ENCODE measurements at places on chromosomes 12 and 14.

DNA sequence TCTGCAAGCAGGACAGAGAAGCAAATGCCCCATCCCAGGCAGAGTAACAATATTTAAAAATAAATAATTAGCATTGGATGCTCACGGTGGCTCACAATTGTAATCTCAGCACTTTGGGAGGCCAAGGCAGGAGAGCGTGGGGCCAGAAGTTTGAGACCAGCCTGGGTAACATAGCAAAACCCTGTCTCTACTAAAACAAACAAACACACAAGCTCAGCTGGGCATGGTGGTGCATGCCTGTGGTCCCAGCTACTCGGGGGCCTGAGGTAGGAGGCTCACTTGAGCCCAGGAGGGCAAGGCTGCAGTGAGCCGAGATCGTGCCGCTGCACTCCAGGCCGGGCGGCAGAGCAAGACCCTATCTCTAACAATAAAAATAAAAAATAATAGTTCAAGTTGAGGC, 74.7 kb upstream of the NCOR2 start:
- no peak for DNase-seq

- no peak for DNase-seq
Measured at GRCh38 chr12:131634037-131634436, 76.9 kb upstream of the SFSWAP start.

- no peak for DNase-seq
Measured at GRCh38 chr12:8956772-8957171, 7.3 kb upstream of the M6PR start.

DNA sequence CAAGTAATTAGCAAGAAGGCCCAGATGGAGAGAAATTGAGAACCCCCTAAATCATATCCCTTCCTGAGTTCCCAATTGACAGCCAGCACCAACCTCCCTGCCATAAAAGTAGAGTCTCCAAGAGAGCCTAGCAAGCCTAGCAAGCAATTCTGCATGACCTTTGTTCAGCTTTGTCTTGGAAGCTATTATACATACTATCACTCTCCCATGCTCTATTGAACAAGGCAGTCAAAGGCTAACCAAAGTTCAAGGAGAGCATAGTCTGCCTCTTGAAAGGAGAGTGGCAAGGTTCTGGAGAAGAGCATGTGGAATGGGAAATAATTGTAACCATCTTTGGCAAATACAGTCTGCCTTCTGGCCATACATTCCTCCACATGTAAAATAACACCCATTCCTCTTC, 7.8 kb downstream of the ACOT4 start:
- DNase-seq, result no peak

GRCh38 chr14:29709490-29709889, 218.2 kb downstream of the PRKD1 start:
- no peak for DNase-seq

DNA sequence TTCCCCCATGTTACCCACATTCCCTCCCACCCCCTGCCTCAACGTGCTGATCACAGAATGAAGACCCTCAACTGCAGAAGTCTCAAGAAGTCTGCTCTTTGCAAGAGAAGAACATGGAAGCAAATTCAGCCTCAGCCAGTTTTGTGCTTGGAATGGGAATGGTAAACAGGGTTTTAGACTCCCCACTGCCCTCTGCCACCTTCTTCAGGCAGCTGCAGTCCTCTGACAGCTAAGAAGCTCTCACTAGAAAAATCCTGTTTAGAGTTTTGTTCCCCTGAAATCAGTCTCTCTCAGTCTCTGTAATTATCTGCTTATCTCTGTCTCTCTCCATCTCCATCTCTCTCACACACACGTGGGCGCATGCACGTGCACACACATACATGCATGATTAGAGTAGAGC, 85.4 kb downstream of the CRACR2A start:
- DNase-seq, result no peak

DNA sequence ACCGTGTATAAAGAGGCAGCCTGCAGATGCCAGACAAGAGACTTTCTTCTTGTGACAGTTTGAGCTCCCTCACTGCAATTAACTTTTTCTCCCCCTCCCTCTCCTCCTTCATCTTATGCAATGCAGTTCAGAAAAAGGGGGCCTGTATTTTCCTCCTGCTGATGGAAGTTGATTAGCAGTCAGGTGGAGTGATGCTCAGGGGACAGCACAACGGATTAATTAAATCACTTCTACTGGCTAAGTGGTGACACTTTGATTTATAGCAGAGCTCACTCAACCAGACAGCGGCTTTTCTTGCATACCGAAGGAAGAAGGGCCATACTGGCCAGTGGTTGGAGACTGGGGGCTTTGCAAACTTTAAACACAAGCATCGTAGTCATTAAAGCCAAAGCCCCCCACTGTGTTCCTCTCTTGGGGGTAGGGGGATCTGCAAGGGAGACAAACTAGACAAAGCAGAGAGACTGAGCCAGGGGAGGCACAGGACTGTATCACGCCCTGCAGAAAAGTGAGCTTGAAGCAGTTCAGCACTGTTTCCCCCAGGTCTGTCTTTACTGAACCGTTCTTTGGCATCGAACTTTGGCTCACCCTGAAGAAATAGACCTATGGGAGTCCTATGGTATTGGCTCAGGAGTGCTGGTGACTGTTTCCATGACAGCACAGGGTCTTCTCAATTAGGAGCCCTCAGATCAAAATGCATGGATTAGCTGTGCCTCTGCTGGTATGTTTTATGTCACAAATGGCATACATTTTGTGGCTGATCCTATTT, 47.7 kb downstream of the SPRING1 start:
- DNase-seq, result no peak

DNA sequence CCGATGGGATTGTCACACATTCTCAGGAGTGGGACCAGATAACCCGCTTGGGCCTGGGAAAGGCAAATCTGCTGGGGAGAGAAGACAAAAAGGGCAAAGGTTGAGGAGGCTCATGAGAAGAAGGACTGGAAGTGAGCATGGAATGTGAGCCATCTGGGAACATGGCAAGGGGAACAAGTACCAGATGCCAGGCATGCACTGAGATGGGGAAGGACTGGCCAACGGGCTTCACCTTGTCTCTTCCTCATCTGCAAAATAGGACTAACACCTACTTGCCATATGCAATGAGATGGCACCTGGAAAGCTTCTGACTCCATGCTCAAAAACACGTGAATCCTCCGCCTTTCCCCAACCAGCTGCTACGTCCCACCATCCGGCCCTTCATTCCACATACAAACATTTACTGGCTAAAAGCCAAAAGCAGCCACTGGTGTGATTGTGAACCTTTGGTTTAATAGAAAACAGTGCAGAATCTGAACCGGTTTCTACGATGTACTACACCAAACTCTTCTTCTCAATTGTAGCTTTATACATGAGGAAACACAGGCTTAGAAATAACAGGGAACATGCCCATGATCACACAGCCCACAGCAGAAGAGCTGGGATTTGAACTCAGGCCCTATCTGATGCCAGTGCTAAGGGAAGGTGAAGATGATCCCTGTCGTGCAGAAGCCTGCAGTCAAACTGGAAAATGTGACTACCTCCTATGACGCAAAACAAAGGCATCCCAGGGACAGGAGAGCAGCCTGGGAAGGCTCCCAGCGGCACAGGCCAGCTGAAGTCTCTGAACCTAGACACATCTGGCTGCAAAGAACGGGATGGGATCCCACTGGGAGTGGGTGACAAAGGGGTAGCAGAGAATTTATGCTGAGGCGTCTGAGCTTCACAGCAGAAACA, 112.1 kb downstream of the TTC7B start:
- DNase-seq, result no peak

DNA sequence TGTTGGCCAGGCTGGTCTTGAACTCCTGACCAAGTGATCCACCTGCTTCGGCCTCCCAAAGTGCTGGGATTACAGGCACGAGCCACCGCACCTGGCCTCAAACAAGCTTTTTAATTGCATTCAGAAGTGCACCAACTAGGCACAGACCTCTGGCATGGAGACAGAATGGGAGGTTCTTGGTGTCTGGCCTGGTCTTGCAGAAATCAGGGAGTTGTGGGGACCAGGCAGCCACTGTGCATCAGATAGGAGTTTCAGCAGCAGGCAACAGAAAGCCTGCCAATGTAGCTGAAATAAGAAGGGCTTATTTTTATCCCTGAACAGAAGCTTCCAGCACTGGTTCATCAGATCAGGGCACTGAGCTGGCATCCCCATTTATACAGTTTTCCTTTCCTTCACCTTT, 22.2 kb upstream of the TCL1B start:
- no peak for DNase-seq

DNA sequence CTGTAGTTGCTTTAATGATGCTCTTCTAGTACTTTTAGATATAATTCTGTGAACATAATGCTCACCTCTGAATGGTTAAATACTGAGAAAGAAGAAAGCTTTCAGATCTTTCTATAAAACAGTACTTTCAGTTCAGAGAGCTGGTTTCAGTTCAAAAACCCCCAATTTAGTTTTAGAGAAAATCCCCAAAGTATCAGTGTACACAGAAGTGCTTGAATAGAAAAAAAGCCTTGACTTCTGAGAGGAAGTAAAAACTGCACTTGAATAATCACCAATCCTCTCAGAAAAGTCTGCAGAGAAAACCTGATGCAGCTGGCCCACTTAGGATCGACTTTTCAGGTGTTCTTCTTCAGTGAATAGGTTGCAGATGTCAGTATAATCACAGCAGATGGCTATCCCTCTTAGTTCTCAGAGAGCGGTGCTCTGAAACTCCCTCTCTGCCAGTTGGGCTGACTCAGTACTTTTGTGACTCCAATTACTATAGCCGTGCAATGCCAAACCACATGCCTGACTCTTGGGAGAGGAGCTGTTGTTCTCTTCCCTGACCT, 616.3 kb downstream of the LRFN5 start:
- DNase-seq, result no peak

DNA sequence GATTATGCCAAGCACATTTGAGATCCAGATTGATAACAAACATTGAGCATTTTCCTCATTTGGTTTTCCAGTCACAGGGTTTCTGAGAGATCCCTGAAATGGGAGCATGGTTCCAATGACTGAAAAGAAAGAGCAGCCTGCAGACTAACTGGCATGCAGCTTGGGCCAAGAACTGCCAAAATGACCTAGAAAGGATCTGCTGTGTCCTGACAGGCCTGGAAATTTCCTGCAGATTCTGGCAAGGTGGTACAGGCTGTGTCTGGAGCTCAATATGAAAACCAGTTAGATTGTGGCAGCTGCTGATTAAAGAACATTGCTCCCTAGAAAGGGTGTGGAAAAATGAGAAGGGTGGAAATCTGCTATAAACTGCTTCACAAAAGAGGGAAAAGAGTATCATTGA, 417.3 kb downstream of the IPO8 start:
- no peak for DNase-seq

DNA sequence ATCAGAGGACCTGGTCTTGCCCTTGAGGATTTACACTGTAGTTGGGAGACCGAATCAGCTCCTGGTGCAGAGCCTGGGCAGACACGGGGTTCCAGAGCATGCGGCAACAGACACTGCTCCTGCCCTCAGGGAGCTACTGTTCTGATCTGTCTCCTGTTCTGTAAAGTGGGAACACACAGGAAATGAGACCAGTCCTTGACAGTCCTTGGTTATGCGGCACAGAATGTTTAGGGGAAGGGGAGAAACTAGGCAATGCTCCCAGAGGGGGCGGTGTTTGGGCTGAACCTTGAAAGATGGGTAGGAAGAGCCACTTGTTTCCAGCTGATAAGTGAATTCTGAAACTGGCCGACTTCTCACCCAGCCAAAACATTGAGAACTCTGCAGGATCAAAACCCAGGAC, 132.4 kb downstream of the ZFP36L1 start:
- DNase-seq, result no peak

- DNase-seq, result no peak
Measured at GRCh38 chr14:73344319-73344718, 107.0 kb downstream of the PAPLN start.

DNA sequence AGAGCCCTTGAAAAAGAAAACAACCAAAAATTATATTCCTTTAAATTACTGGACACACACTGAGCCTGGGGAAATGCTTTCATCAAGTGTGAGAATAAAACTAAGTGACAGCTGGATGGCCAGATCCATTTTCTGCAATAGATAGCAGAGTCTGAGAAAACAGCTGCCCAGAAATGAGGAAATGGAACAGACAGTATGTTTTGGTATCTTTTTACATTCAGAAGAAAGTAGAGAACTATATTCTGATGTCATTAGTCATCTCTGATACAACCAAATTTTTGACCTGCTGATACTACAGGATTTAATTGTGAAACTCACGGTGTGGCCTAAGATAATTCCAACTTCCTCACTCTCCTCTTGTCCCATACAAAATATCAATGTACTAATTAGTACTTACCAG, 78.2 kb downstream of the HMGA2 start:
- DNase-seq, result no peak

DNA sequence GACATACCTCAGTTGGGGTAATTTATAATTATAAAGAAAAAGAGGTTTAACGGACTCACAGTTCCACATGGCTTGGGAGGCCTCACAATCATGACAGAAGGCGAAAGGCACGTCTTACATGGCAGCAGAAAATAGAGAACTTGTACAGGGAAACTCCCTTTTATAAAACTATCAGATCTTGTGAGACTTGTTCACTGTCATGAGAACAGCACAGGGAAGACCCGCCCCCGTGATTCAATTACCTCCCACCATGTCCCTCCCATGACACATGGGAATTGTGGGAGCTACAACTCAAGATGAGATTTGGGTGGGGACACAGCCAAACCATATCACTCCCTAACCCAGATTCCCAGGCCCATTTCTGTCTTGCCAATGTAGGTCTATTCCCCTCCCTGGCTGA, 22.1 kb downstream of the MYO1H start:
- DNase-seq, result no peak

DNA sequence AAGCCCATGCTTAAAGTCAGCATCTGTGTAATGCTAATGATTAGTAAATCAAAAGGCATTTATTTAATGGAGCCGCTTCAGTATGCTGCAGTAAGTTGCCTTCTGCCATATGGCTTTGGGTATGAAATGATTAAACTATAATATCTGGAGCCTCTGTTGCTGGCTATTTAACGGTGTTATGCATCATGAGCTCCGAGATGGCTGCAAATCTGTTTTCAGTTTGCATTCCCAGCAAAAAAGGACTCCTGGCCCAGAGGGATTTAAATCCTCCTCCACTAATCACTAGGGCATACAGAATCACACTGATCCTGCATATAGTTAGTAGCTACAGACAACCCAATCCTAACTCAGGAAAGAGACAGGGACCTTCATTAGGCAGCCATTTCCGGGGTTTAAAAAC, 171.5 kb upstream of the EEA1 start:
- DNase-seq, result no peak

GRCh38 chr14:72535485-72535884, 358.4 kb downstream of the DPF3 start:
- no peak for DNase-seq

Data from activated T-cell treated with anti-CD3 and anti-CD28 coated beads for 24 hours (primary cell).